ENCODE measurements at places on chromosomes 5 and 9.

DNA sequence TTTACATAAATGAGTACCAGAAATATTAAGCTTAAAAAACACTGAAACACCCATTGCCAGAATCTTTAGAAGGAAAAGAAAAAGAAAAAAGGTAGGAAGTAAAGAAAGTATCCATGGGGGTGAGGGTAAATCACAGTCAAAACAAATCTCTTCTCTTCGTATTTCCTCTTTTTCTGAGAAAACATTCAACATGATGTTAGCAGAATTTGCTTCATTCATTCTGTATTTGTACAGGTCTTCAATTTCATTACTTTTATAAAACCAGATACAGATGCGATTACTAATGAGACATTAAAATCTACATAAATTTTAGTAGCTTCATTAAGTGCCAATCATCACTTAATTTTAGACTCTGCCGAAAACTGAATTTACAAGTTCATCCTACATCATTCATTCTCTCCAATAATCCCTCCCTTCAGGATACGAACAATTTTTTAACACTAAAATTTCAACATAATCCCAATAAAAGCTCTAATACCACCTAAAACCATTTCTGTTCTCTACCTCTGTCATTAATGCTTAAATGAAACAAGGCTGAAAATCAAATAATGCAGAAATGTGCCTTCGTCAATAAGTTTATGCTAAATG is 7.0 kb downstream of the NR3C1 start:
- no peak for DNase-seq

- peak; percentile 39 for DNase-seq
Observed at GRCh38 chr5:78640662-78641474, 7.7 kb downstream of the LHFPL2 start.

GRCh38 chr5:18487928-18488480 is 853.7 kb downstream of the TAF11L14 start:
- no peak for DNase-seq

- no peak for DNase-seq
Observed at GRCh38 chr5:39446231-39446630, 21.5 kb upstream of the DAB2 start.

- DNase-seq = no peak
Observed at GRCh38 chr5:127993476-127993875, 90.1 kb upstream of the SLC12A2 start.

GRCh38 chr9:137295238-137295811 is 6.7 kb downstream of the NRARP start:
- no peak for DNase-seq

DNA sequence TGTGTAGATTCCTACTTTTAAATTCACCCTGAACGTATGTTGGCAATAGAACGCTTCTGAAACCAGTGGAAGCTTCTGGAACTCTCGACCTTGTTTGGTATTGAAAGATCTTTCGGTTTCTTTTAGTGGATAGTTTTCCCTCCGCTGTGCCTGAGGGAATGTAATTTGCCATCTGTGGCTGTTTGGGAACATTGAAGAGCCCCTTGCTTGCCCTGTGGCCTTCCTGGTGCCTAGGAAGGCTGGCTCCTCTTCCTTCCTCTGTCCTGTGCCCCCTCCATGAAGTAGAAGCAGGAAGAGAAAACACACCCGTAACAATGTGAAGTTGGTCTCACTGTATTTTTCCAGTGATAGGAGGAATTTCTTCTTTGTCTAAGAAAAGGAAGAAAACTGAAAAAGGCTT is 274.3 kb downstream of the AOPEP start:
- no peak for DNase-seq

- no peak for DNase-seq
Observed at GRCh38 chr9:106058460-106058859, 364.1 kb downstream of the TMEM38B start.

DNA sequence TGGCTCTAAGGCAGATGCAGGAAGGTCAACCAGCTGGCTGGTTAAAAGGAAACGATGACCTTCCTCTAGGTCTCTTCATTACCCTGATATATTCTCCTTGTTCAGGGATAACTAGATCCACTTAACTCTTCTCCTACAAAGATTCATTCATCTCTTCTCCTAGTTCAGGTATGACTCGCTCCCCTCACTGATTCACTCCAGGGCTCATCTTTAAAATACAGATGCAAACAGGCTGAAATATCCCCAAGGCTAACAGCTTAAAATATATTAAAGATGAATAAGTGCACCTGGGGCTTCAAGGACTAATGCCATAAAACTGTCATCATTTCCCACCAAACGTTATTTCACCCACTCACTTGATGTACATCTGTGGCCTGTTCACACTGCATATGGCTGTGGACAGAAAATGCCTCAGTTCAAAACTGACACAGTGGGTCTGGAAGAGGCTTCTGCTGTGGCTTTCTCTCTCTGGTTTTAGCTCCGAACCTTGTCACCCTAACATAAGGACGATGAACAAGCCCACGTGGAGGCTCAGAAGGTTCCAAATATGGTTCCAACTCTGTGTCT is 366.9 kb downstream of the DEPDC1B start:
- DNase-seq = peak; percentile 52

DNA sequence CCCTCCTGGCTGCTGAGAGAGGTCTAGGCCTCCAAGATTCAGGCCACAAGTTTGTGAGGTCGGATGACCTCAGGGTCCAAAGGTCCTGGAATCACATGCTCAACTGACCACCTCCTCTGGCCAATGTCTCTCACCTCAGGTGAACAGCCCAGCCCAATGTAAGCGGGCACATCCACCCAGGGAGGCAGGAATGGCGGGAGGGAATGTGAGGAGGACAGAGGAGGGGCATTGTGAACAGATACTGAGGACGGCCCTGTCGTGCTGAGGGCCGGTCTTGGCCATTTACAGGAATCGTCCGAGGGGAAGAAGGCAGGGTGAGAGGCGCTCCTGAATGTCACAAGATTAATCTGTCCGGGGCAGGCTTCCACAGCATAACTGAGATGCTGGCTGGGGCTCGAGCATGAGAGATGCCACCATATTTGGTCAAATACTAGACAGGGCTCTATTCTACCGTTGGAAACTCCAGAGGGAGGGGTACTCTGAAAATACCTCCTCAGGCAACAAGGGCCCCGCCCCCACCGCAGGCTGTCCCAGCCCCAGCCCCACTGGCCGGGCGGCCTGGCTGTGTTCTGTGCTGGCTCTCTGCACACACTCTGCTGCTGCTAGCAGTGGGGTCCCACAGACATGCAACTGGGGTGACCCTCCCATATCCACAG is 1.5 kb upstream of the IL17B start:
- DNase-seq = no peak

DNA sequence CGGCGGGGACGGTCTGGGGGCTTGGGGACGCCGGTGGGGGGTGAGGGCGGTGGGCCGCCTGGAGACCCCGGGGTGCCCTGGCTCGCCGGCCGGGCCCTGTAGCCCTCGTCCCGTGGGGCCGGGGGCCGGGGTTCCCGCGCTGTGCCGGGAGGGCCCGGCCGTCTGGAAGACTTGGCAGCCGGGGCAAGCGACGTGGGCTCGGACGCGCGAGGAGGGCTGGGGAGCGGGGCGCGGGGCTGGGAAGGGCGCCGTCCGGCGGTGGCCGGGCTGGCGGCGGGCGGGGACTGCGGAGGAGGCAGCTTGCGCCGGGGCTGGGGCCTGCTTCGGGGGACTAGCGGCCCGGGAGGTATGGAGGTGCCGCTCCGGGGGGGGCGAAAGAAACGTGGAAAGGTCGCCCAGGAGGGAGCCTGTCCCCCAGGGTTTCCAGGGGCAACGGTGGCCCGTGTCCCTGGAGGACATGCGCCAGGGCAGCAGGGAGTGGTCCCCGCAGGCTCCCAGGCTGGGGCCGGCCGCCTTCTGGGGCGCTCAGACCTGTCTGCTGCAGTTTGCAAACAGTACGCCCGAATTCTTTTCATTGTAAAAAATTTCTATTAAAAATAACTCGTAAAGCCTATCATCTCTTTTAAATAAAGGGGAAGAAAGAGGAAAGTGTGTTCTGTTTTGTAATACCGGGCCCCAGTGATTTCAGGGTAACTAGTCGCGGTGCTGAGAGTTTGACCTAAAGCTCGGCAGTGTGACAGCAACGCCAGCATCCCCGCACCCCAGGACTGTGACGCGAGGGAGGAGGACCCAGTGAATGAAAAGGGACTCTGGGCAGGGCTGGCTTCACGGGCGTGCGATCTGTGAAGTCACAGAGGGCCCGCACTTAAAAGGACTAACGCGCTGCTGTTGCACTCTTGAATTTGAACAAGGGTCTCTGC is 752 bp upstream of the ANKH start:
- no peak for DNase-seq

DNA sequence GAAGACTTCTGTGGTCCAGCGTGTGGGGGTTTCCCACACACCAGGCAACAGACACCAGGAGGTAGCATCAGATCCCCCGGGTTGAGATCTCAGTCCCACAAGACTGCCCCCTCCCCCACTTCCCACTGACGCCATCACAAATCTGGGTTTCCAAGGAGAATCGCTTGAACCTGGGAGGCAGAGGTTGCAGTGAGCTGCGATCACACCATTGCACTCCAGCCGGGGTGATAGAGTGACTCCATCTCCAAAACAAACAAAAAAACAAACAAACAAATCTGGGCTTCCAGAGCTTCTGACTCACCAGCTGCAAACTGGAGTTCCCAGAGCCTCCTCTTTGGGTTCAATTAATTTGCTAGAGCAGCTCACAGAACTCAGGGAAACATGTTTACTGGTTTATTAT is 4.7 kb upstream of the GBGT1 start:
- DNase-seq = no peak

DNA sequence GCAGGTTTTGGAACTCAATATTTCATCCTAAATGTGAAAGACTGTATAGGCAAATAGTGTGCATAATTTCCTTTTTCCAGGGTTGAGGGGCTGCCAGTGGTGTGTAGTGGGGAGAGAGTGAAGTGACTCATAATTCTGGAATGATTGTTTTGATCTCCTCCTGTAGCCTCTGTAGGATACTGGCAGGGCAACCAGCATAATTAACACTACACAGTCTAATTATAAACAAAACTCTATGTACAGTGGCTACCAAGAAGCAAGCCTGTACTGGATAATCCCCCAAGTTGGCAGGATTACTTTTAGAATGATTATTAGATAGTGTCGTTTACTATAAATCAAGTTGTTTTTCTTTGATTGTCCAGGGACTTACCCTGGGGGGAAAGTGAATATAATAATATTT is 32.2 kb downstream of the LNPEP start:
- DNase-seq = peak; percentile 52
